ENCODE measurements at places on chromosomes 6 and 20. TPM values are rescaled to one million over a fixed set of nuclear protein-coding genes. Genes with fewer than 3 reads are reported as not detected.

The LSM2 gene
- 93.5 TPM for total RNA-seq

The NRN1 gene
- not detected for total RNA-seq

- DNase-seq = no peak
Measured at GRCh38 chr20:53020834-53021233, 48.7 kb downstream of the TSHZ2 start.

The CCN2 gene
- 177 TPM for total RNA-seq

DNA sequence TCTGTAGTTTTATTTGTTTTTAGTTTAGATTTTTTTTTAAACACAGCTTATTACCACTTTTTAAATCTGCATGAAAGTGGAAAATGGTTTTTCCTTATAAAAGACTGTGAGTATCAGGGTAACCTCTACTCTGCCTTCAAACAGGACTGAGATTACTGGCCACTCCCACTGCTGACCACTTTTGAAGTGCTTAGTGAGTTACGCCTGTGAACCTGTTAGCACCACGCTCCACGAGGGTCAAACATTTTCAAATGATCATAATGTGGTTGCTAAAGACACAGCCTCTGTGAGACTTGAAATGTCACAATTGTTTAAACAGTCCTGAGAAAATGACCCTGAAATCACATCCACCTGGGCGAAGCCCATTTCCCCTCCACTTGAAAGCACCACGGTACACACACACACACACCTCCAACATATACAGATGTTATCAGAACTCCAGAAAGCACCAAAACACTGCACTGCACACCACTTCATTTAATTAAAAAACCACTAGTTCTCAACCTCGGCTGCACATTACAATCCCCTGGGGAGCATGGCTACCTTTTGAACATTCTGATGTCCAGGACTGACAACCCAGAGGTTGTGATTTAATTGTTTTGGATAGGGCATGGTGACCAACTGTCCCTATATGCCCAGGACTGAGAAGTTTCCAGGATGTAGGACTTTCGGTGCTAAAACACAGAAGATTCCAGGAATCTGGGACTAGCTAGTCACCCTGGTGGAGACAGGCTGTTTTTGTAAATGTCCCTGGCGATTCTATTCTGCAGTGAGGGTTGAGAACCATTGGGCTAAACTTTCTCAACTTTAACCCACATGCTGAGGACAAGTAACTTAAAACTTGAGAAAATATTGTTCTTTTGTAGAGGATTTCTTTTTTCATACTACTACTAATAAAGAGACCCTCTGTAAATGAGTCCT, 176.4 kb upstream of the MYLIP start:
- DNase-seq = no peak

Measured in GM23338 (cell line).